ENCODE measurements at places on chromosomes 5 and 9. TPM values are rescaled to one million over a fixed set of nuclear protein-coding genes. Genes with fewer than 3 reads are reported as not detected.

The SPATA31E1 gene
- not detected for total RNA-seq

The PCDHA1 gene
- total RNA-seq = not detected

The IL3 gene
- total RNA-seq = not detected

The LCP2 gene
- total RNA-seq = 2.6 TPM

Measured in body of pancreas (tissue), 4 donors.